ENCODE measurements at places on chromosomes 1 and 21.

GRCh38 chr1:172914501-172915144 lies 136.1 kb downstream of the TNFSF18 start:
- no peak overlapping the region for H3K27ac ChIP-seq
- H3K36me3 ChIP-seq, result no peaks in the 10 kb centered on the region
- DNase-seq, result peak; percentile 33
- H3K4me3 ChIP-seq, result no peak overlapping the region
- no peaks in the 10 kb centered on the region for H3K27me3 ChIP-seq
- no peaks in the 10 kb centered on the region for H3K4me1 ChIP-seq

- H3K4me1 ChIP-seq, result peaks cover 56% of the 10 kb centered on the region
- no peak for DNase-seq
- no peak overlapping the region for H3K27ac ChIP-seq
- H3K4me3 ChIP-seq, result no peak overlapping the region
Measured at GRCh38 chr1:156657741-156658319, 15.9 kb downstream of the BCAN start.

- no peak overlapping the region for H3K27ac ChIP-seq
- no peaks in the 10 kb centered on the region for H3K4me1 ChIP-seq
- no peak for DNase-seq
- H3K36me3 ChIP-seq, result no peaks in the 10 kb centered on the region
- no peaks in the 10 kb centered on the region for H3K27me3 ChIP-seq
Measured at GRCh38 chr1:209156991-209157390, 426.5 kb upstream of the CAMK1G start.

- H3K27me3 ChIP-seq, result no peaks in the 10 kb centered on the region
- H3K27ac ChIP-seq, result no peak overlapping the region
Measured at GRCh38 chr1:235999259-235999925, 65.5 kb downstream of the NID1 start.

All from common myeloid progenitor, CD34-positive (primary cell).